ENCODE measurements at places on chromosomes 1 and 21.

DNA sequence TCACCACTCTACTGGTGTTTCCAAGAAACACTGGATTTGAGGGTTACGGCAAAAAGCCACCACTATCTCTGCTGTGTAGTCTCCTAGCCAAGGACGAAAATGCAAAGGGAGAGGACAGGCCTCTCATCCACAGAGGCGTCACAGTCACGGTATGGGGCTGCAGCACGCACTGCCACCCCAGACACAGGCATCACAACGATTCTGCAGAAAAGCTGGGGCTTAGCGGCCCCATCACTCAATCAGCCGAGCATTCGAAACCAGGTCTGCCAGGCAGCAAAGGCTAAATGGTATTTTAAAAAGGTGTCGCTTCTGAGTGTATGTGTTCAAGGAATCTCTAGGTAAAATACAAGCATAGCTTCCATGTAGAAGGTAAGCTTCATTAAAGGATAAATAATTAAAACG, 1.4 kb downstream of the RIPK4 start:
- peak; percentile 81 for DNase-seq

DNA sequence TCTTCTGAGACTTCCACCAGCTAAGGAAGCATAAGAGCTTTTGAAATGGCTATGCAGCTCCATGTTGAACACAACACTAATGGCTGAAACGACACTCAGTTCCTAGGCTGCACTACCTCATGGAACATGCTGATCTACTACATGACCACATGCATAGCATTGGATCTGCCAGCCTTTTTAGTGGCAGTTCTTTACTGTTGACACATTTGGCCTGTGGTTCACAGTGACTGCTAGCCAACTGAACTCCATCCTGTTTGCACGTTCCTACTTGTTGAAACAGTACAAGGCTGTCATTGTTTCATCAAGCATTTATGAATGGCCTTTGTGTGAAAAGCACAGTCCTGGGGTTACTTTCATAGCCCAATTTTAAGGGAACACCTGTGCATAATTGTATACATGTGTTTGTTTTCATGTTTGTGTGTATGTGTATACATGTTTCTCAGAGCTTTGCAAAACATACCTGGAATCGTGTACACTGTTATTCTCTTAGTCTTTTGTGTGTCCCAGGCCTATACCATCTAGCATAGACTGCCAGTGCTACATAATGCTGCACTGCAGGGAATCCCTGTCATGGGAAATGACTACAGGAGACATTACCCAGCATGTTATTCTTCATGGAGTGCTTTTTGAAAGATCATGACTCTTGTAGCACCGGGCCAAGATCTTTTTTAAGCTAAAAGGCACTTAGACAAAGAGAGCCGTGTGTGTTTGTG, 179.6 kb upstream of the ESRRG start:
- DNase-seq: no peak

DNA sequence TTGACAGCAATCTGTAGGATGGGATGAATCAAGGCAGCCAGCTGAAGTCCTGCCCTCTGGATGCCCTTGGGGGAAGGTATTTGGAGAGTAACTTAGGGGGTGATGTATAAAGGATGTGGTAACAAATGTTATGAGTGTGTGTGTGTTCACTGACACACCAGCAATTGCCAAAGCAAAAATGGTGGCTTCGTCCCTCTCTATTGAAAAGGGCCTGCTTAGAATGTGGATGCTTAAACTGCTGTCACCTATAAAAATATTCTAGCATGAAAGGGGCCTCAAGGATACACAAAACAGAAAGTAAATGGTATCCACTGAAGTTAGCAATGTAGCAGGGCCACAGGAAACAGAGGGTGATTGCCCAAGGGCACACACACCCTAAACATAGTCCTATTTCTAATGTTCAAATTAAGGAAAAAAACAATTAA, 15.1 kb upstream of the AIM2 start:
- DNase-seq: no peak

- no peak for DNase-seq
These were observed 8.2 kb downstream of the SYTL1 start for GRCh38 chr1:27349784-27350662.

- DNase-seq: no peak
These were observed 1.2 kb downstream of the SCMH1 start for GRCh38 chr1:41240781-41241353.

DNA sequence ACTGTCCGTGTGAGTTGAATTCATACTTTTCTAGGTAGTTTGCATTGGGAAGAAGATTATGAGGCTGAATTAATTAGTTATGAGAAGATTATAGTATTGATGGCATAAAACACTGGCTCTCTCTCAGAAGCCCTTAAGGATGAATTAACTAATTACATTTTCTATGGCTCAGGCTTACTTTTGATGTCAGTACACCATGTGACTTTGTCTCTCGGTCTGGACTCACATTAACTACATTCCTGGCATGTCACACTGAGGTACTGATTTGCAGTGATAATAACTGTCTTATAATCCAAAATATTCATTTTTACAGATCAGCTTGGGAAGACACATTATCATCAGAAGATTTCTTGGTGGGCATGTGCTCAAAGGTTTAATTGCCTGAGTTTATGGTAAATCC, 362.2 kb downstream of the ZP4 start:
- no peak for DNase-seq

DNA sequence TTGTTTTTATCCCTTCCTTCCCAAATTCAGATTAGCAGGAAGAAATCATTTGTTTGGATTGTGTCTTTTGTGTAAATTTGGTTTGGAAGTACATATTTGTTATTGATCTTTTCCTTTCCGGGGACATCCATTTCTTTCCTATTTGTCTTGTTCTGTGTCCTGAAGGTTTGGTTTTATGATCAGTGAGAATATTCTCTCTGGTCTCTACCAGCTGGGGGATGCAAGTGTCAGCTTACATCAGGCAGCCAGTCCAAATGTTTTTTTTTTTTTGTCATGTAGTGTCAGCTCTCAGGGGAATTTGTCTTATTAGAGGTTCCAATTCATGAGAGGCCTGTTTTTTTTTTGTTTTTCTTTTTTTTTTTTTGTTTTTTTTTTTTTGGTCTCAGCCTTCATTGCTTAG, 479.2 kb upstream of the LRRC7 start:
- no peak for DNase-seq

Measured in DND-41 (cell line).